ENCODE measurements at places on chromosomes 6 and 20.

GRCh38 chr6:1640476-1640875 lies 30.8 kb downstream of the FOXC1 start:
- DNase-seq, result no peak

DNA sequence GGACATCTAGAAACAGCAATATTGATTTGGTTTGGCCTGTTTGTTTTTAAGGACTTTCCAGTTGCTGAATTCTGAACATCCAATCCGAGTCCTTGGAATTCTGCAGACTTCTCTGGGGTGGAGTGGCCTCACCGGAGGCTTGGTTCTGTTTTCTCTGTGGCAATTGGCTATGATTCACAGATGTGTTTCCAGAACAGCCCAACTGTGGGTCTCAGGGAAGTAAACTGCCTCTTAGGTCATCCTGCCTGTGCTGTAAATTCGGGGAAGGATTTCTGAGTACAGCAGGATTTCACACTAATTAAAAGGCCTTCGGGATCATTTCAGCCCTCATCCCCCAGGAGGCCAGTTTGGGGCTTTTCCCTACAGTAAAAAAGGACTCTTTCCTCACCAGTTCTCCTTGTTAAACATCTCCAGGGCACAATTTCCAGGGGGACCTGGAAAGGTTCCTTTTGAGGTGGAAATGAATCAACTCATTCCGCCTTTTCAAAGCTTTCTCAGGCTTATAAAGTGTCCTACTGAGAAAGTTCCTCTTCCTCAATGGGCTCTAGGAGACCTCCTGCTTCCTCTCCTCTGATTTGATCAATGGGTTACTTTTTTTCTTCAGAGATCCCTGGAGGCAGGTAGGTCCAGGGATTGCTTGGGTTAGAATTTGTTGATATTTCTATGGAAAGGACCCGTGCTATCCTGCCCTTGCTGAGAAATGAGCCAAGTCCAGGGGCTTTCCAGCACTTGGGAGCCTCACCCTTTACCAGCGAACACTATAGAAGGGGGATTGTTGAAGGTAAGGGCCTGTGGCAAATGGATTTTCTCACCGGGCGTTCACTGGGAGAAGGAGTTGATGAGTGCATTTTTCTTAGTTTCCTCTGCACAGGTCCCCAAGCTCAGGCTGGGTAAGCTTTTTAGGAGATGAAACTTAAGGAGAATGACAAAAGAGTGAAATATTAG lies 114.6 kb downstream of the CLIC5 start:
- DNase-seq, result no peak

DNA sequence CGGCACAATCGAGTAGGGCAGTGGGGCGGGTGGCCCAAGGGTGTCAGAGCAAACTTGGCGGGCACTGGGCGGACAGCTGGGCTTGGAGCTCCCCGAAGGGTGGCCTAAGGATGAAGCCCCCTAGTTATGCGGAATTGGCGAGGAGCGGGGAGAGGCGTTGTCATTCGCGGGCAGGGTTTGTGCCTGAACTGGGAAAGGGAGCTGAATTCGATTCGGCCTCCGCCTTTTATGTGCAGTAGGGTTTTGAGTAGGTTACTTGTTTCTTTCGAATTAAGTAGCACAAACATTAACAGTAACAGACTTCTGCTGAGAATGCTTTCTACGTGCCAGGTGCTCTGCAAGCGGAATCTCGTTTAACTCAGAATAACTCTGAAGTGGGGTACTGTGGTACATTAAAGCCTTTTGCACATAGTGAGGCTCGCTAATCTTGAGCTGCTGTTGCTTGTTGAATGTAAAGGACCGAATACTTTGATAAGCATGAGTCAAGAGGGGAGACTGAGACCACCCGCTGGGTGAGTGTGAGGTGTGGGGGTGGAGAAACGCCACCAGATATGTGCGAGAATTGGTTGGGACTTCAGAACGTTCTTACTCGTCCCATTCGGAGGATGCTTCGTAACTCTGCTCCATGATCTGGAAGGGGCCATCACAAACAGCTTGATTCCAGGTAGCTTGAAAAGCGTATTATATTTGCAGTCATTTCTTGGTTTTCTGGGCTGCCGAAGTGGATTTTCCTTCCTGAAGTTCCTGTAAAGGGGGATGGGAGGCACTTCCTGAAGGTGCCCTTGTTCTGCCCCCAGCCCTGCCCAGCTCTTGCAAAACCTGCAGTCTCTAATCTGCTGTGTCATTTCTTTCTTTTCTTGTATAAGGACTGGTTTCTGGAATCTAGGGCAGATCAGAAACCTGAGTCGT lies 833 bp downstream of the RAB5IF start:
- DNase-seq, result no peak

DNA sequence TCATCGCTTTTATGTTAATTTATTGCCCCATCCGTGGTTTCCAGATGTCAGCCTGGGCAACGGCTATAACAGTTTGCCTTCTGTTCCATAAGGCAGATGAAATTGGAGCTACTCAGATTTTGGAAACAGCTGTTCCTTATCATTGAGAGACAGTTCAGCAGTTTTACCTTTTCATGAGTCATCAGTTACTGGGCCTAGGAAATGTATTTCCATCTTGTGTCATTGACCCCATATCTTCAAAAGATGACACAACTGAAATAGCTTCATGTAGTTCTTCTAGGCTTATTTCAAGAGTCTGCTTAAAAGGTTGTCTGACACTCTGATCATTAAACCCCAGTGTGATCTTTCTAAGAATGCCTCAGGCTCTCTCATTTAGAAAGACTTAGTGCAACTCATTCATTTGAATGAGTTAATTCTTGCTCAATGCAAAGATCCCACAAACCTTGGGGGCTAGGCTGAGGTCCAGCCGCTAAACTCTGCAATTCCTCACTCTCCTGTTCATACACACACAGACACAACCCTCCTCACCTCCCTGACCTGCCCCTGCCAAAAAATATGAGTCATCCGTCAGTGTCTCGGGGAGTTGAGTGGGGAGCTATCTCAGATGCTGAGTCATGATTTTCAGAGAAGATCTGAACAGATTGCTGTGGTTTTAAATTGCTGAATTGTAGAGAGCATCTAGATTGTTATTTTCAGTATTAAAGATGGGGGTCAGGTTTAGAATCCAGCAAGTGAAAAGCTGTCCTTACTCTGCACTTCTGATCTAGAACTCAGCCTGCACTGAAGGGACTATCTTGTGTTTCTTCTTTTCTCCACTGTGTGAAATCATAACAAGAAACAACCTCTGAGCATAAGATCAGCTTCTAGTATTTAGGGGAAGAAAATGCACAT lies 61.8 kb downstream of the RPP40 start:
- DNase-seq, result no peak

- peak; percentile 18 for DNase-seq
These were observed 143.8 kb downstream of the LPA start for GRCh38 chr6:160520043-160520904.

DNA sequence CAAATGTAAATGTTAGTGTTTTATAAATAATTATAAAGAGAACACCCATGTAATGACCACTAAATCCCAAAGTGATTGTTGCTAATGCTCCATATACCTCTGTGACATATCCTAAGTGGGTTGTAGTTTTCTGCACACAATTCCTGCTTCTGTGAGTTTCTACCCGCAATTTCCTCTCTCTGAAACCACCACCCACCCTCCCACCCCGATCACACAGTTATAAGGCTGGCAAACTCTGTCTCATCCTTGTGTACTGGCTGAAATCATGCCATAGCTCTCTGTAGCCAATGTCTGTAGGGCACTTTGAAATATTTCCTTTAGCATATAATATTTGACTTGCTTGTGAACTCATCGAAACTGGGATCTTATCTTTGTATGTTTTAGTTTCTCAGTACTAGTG lies 236.6 kb downstream of the PLCB1 start:
- DNase-seq, result no peak

GRCh38 chr20:62025832-62026563 lies 39.7 kb downstream of the TAF4 start:
- no peak for DNase-seq

DNA sequence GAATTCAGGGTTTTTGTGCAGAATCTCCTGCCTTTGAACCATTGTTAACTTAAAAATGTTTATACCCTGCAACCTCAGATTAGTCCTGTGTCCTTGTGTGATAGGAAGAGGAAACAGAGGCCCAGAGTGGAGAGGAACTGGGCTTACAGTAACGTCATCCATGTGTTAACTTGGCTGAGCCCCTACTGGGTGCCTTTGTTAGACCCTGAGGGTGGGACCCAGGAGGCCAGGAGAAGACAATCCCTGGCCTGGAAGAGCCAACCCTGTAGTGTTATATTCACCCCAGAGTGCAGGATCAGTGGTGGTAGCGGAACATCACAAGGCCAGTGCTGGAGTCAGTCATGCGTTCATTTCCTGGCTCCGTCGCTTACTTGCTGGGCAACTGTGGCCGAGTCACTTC lies 10.6 kb downstream of the MYLK2 start:
- DNase-seq, result no peak

DNA sequence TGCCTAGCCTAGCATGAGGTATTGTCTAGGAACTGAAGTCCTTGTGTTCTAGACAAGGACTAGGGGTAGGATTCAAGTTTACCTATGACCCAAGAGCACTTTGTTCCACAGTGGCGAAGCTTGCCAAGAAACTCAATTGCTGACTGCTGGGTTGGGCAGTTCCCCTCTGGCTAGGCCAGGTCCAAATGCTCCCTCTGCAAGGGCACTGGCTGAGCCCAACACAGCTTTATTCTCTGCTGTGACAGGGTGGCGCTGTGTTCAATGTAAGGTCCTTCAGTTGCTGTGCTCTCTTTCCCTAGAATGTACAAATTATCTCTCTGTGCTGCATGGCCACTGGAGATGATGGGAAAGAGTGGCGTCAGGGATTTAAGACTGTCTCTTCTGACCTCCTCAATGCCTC lies 950.8 kb downstream of the HACE1 start:
- DNase-seq, result no peak

- no peak for DNase-seq
These were observed 1.8 kb downstream of the FOXO3 start for GRCh38 chr6:108562503-108562993.

- DNase-seq, result no peak
These were observed 49.9 kb upstream of the PMEPA1 start for GRCh38 chr20:57759724-57760123.

DNA sequence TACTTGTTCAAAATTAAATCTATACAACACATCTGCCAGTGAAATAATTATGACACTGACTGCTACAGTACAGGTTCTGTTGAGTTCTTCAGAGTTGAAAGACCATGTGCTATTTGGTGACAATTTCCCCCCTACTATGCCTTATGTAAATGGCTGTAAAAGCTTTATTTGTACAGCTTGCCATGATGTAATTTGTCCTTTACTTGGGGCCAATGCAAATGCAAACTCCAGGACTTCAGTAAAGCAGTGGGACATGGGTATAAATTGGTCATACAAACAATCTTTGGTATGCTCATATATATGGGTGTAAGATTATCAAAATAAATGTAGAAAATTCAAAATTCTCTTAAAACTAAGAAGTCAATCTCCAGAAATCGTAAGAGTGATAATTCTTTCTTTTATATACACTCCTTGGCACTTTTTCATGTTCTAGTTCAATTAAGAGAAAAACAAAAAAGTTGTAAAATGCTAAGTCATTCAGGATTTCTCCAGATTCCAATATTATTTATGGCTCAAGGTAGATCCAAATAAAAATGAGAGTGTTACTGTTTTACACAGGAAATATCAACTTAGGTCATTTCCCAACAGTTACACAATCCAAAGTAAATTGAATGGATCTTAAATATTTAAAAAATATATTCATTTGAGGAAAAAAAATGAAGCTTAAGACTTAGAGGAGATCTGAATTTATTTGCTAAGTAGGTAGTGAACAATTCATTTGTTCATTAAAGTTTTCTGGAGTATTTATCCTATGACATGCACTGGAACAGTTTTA lies 1310.5 kb upstream of the CITED2 start:
- no peak for DNase-seq

GRCh38 chr20:3134151-3134550 lies 25.5 kb downstream of the FASTKD5 start:
- DNase-seq, result no peak

GRCh38 chr6:144667532-144668503 lies 382.7 kb downstream of the UTRN start:
- DNase-seq, result no peak

DNA sequence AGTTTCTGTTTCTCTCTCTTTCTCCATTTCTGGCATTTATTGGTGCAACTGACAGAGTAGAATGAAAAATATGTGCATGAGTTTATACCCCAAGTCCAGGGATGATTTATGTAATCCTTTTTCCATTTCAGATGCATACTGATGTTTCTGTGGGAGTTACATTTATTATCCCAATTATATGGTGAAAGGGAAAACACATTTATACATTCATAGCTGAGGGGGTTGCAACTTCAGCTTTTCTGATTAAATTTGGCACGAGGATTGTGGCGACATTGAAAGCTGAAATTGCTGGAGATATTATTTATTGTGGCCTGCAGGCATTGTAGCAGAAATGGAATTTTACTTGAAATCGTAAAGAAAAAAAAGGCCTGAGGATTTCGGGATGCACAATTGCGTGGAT lies 31.5 kb upstream of the FNDC1 start:
- DNase-seq, result no peak

- no peak for DNase-seq
These were observed 5.2 kb upstream of the PSMG4 start for GRCh38 chr6:3253597-3253961.

GRCh38 chr6:148430897-148431296 lies 88.3 kb downstream of the SASH1 start:
- DNase-seq, result no peak

DNA sequence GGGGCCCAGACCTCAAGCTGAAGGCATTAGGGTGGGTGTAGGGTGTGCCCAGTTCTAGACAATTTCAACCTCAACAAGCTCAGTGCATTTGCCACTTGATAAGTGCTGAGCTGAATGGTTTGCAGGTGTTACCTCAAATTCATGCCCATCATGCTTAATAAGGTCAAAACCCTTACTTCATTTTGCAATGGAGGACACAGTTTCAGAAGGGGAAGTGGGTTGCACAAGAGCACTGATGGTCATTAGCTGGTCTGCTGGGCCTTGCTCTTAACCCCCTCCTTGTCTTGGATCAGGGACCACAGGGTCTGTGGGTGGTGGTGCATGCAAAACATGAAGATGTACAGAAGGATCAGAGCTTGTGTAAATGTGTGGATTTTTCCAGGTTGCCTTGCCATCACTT lies 71.0 kb upstream of the SIRPA start:
- DNase-seq, result no peak

GRCh38 chr20:49825521-49826033 lies 12.9 kb downstream of the SLC9A8 start:
- DNase-seq, result no peak

GRCh38 chr6:158677906-158678578 lies 28.2 kb downstream of the SYTL3 start:
- no peak for DNase-seq

GRCh38 chr6:166551754-166552495 lies 34.6 kb downstream of the RAMACL start:
- DNase-seq, result no peak

DNA sequence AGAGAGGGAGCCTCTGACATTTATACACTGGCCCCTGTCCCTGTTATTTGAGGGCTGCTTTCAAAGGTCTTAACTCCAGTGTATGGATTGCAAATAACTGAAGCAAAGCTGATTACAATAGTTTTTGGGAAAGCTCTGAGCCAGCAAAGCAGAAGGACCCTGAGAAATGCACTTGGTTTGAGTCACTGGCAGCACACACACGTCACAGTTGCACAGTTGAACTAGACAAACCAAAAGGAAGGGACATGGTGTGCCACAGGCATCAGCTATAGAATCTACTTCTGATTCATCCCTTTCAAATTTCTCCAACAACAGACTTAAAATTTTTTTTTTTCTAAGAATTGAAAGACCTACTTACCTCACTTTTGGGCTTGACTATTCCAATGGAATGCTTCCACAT lies 56.4 kb downstream of the SNRNP48 start:
- DNase-seq, result no peak

Measured in stimulated activated CD4-positive, alpha-beta T cell treated with anti-CD3 and anti-CD28 coated beads, Interleukin-1b, Interleukin-23, amount 100 ng/mL, for 1 hour (primary cell).